ENCODE measurements at places on chromosomes 3 and 15.

- no peak for DNase-seq
Measured at GRCh38 chr3:56754741-56755417, 46.9 kb downstream of the ARHGEF3 start.

DNA sequence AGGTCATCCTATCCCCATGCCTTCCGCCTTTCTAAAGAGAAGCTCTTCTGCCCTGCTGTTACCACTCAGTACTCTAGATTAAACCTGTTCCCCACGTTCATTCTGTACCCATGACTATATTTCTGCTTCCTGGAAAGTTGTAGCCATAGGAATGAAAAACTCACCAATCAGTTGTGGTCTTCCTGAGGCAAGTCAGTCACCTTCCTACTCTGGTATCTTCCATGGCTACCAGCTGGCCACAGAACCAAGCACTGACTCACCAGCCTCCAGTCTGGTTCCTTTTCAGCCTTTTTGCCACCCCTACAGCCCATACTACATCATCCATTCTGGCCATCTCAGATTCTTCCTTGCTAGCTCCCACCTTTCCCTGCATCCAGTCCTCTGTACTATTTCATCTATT, 46.4 kb downstream of the TMEM44 start:
- no peak for DNase-seq

GRCh38 chr3:58034738-58035523, 26.7 kb downstream of the FLNB start:
- DNase-seq: no peak

- DNase-seq: no peak
Measured at GRCh38 chr3:93931597-93932229, 42.0 kb downstream of the PROS1 start.

- no peak for DNase-seq
Measured at GRCh38 chr3:159971311-159971710, 17.3 kb upstream of the IL12A start.

GRCh38 chr15:38424101-38424552, 29.8 kb upstream of the FAM98B start:
- DNase-seq: no peak

DNA sequence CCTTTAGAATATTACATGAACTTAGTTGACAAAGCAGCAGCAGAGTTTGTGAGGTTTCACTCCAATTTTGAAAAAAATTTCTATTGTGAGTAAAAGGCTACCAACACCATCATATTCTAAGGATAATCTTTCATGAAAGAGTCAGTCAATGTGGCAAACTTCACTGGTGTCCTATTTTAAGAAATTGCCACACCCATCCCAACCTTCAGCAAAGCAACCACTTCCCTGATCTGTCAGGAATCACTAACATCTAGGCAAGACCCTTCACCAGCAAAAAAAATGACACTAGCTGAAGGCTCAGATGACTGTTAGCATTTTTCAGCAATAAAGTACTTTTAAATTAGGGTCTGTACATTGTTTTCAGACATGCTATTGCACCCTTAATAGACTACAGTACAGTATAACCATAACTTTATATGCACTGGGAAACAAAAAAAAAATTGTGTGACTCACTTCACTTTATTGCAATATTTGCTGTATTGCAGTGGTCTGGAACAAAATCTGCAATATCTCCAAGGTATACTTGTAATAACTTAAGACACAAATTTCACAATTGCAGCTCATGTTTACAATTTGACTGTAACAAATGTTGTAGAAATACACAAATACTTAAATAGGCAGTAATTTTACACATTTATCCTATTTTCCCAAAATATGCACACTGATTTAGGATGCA, 38.9 kb upstream of the ALCAM start:
- DNase-seq: no peak

- DNase-seq: no peak
Measured at GRCh38 chr15:25327686-25328085, 111.1 kb downstream of the UBE3A start.

- DNase-seq: no peak
Measured at GRCh38 chr15:72838311-72838731, 54.8 kb upstream of the ADPGK start.

DNA sequence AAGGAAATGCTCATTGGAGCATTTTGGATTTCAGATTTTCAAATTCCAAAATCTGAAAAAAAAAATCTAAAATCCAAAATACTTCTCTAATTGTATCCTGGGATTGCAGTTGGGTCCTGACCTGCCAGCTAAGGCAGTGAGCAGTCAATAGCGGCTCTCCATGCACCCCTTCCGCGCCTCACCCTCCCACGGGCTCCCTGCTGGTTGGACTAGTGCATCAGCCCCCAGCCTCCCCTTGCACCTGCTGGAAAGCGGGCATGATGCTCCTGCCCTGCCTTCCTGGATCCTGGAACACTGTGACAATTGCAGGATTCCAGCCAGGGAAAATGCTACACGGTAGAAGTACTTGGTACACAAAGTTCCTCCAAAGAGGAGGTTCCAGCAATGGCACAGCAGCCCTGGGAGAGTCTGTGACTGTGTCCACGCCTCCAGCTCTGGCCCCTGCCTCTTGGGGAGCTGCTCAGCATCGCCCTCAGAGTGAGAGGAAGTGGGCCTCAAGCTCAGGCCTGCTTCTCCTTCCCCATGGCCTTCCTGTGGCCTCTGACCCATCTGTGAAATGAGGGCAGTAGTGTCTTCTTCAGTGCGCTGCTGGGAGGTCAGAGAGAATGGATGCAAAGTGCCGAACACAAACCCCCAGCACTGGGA, 39.5 kb upstream of the CHRNB4 start:
- DNase-seq: no peak
